ENCODE measurements at places on chromosomes 4 and X.

GRCh38 chrX:153669174-153669890 is 4.3 kb downstream of the PNCK start:
- no peak for DNase-seq

- DNase-seq = no peak
These were observed 62.1 kb downstream of the CC2D2A start for GRCh38 chr4:15531792-15532191.

DNA sequence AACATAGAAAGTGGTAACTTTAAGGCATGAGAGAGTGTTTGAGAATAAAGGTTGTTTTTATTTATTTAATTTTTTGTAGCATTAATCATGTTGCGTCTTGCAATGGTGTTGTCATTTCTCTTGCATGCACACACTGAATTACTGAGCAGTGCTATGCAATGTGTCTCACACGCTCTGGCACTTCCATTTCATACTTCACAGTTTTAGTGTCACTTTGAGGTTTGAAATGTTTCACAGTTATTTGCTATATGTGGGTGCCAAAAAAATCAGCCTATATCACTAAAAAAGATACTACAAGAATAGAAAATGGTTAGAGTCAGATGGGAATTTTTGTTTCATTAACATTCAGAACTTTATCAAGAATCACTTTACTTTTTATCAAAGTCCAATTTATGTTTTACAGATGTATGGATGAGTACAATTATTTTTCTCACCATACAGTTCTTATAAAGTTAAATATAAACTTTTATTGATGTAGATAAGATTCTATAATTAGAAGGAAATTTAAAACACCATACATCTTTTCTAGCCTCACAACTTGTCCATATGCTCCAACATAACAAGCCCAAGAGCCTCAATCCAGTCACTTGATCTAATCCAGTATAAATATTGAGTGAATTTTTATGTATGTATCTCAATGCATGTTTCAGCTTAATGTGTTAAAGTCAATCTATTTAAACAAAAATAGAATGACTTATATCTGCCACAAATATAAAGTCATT is 114.0 kb downstream of the IQCM start:
- DNase-seq = no peak

- no peak for DNase-seq
These were observed 2090.4 kb upstream of the TENM3 start for GRCh38 chr4:180152831-180153230.

DNA sequence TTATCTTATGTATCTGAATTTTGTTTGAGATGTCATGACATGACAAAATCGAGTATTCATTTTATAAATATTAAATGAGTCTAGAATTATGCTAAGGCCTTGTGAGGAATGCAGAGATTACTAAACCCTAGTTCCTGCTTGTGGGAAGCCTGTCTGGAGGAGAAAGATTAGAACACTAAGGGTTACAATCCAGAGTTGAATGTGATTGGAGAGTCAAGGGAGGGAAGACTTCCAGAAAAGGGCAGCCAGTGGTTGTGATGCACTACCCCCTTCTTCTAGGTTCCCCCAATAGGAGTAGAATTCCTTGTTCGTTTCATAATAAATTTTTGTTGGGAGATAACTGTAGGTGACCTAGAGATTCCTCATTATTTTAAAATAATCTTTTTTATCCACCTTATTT is 141.1 kb downstream of the AFF1 start:
- no peak for DNase-seq

All from NCI-H2029 treated with DMSO at 0.1 percent for 48 hours (cell line).